Panc1 (cell line): ENCODE measurements at places on chromosomes 7 and 10.

DNA sequence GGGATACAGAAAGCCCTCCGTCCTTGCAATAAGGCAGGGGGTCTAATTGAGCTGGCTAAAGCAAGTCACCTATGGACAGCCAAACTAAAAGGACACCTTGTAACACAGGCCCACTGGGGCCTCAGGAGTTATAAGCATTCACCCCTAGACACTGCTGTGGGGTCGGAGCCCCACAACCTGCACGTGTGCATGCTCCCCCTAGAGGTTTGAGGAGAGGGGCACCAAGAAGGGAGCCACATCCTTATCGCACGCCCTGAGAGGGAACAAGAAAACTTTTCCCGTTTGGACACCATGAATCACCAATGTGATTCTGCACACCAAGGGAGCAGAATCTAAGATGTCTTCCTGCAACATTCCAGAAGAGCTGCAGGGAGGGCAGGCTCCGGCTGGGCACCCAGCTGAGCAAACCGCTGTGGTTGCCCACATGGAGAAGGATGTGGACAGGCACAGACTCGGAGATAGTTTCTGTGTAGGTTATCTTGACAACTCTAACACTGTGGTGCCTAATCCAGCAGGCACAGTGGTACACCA lies 17.7 kb upstream of the TARP start:
- DNase-seq = no peak

DNA sequence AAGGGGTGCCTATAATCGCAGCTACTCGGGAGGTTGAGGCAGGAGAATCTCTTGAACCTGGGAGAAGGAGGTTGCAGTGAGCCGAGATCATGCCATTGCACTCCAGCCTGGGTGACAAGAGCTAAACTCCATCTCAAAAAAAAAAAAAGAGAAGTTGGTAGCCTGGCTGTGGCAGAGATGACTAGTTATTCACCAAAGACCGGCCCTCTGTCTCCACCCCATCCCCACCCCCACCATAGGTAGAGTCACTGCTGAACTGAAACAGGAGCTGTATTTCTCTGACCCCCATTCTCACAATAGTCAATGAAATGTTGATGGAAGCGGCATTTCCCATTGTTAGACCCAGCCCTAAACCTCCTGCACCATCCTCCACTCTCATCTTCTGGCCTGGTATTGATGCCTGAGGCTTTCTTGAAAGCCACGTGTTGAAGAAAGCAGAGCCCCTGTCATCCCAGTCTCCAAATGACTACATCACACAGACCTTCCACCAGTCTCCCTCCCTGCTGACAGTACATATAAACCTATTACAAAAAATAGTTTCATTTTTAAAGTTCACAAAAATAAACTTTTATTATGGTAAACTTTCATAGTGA lies 9.4 kb upstream of the PIK3CG start:
- no peak for DNase-seq

DNA sequence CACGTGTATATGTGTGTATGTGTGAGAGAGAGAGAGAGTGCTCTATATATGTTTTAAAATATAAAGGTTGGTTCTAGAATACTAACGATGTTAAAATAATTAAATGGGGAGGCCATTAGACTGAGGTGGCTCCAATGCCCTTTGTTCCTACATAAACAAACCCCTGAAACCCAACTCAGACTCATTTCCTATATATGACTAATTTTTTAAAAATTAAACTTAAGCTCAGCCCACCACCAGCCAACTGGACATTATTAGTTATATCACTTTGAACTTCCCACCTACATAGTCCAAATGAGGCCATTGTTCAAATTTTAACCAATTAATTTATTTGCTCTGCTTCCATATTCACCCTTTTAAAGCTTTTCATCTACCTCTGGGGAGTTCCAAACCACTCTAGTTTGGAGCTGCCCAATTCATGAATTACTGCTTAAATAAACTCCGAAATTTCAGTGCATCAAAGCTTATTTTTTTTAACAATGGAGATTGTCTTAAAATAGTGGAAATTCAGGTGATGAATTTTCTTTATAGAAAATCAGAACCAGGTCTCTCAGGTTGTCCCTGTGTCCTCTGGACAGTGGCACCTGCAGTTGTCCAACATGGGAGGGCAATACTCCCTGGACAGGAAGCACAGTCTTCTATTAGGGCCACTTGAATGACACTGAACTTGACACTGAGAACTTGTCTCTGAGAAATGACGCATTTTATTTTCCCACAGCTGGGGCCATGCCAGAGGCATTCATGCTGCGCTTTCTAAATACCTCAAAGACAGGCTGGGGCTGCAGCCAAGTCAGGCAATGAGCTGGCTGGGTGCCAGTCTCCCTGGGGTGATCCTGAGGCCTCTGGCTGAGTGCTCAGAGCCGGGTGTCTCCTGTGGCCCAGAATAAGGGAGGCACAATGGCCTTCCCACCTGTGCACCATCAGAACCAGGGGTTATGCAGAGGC lies 109.5 kb upstream of the TMEM72 start:
- DNase-seq = no peak

DNA sequence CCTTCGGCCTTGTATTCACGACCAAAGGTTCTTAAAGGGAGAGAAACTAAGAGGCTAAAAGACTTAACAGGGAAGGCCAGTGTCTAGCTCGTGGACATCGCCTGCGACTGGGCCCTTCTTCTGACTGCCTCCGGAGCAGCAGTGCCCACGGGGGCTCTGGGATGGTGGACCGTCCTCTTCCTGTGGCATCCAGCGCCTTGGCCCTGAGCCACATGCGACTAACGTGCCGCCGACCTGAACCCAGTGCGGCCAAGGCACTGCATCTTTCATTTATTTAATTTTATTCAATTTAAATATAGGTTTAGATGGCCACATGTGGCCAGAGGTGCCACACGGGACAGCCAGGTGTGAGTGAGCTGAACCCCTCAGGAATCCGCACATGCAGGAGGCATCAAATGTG lies 451.7 kb downstream of the PTPRN2 start:
- no peak for DNase-seq

DNA sequence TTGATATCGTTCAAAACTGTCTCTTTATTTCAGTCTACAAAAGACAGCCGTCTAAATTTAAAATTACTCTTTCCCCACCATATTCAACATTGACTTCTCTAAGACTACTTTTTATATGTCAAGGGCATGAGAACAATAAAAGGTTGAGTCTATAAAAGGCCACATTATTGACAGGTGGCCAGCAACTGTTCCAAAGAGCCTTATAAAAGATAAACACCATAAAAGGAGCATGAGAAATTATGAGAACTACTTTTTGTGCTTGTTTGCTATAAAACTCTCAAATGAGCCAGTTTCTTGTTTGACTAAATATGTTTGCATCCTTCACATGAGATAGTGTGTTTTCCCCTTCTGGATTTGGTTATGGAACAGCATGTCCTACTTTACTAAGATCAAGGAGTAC lies 189.2 kb downstream of the THSD7A start:
- no peak for DNase-seq

- DNase-seq = no peak
Measured at GRCh38 chr10:121106611-121107010, 255.4 kb downstream of the WDR11 start.

DNA sequence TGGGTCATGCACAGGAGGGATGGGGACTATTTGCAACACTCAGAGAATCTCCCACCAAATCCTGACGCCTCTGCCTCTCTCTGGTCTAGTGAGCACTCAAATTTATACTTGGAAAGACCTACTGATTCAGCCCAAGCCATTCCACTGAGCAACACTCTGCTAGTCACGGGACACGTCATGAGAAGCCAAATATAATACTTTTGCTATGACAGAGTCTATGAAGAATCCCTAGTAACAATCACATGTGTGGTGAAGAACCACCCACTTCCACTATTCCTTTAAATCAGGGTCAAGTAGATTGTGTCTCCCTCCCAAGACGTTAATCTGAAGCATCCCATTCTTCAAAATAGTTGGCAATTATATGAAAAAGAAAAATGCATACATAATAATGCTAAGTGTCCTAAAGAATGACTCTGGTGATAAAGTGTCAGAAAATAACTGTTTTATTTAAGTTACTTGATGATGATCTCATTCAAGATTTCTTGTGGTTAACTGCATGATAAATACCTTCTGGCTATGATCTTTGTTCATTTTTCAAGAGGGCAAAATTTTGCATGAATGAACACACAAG lies 28.5 kb downstream of the CHCHD3 start:
- peak; percentile 96 for DNase-seq

- DNase-seq = no peak
Measured at GRCh38 chr7:39301543-39301942, 264.7 kb upstream of the YAE1 start.

DNA sequence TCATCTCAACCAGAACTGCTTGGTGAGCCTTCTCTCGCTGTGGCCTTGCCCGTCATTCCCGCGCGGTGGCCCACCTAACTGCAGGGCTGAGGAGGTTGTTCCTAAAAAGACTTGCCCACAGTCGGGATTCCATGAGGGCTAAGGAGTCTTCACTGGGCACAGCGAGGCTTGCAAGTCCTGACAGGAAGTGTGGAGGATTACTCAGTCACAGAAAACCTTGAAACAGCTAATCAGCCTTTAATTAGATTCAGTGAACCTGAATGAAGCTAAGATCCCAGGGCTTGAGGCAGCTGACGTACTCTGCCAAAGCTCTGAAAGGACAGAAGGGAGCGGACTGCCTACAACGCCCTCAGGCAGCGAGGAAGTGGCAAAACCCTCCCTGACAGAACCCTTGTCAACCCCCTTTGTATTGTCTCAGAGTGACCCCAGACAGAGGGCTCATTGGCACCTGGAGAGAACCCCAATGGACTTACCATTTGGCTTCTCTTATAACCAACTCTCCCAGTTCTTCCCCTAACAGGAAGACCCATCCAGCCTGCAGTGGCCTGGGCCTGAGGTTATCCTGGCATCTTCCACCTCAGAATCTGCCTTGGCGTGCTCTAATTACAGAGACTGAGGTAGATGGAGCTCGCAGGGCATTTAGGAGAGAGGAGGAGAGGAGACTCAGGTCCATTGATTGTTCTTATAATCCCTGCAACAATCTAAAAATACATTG lies 2.5 kb upstream of the LAMB4 start:
- no peak for DNase-seq

DNA sequence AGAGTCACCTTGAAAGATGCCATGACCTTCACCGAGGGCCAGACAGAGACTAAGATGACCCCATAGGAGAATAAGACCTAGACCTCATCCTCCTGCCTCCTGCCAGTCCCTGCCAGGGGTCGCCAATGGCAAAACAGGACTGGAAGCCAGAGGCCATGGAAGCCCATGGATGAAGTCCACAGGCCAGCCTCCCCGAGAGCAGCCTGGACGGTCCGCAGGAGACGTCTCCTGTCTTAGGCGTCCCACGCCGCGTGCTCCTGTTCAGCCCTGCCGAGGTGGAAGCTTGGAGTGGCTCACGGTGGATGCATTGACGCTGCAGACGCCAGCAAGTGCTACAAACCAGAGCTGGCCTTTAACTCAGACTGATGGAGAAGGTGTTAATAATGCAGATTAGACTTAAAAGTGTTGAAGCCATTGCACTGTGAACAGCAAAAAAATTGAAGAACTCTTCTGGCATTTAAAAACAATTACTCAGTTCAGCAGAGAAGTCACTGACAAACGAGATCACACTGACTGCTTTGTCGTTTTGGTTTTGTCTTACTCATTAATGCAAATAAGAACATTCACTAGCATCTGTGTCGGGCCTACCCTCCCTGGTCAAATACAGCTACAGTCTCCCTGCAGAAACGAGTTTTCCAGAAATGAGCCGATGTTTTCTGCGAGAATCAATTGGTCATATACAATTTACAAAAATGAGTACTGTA lies 38.1 kb upstream of the FAM20C start:
- no peak for DNase-seq

- no peak for DNase-seq
Measured at GRCh38 chr10:86401588-86402282, 35.1 kb upstream of the GRID1 start.

- no peak for DNase-seq
Measured at GRCh38 chr7:14682910-14683465, 219.6 kb downstream of the DGKB start.

DNA sequence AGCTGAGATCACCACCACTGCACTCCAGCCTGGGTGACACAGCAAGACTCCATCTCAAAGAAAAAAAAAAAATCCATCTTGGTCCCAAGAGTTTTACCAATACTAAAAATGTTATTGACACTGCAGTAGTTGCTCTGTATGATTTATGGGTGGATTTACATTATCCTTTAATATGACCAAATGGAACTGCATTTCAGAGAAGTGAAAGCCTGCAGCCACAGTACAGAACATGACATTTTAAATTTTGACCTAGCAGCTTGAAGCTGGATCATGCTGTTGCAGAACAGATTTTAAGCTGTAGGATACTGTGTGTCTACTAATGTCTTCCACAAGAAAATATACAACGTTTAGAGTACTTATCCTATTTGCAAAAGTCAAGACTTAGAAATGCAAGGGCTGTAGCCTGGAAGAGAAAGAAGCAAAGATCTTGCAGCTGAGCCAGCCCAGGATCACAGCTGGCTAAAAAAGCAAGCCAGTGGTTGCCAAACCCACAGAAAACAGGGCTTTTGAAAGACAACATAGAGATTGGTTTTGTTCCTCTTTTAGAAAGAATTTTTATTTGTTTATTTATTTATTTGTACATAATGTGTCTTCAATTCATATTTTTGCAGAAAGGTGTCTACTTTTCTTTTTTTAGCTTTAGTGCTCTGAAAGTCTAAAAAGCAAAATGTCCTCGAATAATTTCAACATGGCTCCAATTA lies 55.2 kb upstream of the WNT16 start:
- no peak for DNase-seq

DNA sequence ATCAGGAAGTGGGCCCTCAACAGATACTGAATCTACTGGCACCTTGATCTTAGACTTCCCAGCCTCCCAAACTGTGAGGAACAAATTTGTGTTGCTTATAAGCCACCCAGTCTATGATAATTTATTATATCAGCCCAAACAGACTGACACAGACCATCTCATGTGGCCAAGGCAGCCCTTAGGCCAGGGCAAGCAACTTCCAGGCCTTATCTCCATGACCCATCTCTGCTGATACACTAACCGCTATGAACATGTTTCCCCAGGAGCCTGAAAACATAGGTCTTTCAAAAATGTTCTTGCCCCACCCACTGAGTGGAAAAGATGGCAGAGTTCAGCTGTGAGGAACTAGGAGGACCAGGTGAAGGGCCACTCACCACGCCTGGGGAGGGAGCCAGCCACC lies 3.2 kb upstream of the BLOC1S2 start:
- no peak for DNase-seq

DNA sequence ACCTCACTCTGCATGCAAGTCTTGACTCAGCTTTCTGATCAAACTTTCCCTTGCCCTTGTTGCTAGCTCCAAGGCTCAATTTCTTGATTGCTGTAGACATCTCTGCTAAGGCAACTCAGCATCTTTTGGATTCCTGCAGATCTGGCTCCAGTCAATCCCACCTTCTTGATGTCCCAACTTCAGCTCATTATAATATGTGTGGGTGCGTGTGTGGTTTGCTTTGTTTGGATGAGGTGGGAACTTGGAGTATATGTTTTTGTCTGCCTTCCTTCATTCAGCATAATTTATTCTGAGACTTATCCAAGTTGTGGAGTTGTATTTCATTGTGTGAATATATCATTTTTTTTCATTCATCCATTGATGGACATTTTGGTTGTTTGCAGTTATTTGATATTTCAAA lies 364.8 kb upstream of the IGFBP3 start:
- DNase-seq = no peak
